ENCODE measurements at places on chromosomes 5 and 9. TPM values are rescaled to one million over a fixed set of nuclear protein-coding genes. Genes with fewer than 3 reads are reported as not detected.

- DNase-seq: no peak
Measured at GRCh38 chr9:68822596-68823165, 117.6 kb downstream of the PIP5K1B start.

BNC2 gene
- total RNA-seq: 20.7 TPM

DNA sequence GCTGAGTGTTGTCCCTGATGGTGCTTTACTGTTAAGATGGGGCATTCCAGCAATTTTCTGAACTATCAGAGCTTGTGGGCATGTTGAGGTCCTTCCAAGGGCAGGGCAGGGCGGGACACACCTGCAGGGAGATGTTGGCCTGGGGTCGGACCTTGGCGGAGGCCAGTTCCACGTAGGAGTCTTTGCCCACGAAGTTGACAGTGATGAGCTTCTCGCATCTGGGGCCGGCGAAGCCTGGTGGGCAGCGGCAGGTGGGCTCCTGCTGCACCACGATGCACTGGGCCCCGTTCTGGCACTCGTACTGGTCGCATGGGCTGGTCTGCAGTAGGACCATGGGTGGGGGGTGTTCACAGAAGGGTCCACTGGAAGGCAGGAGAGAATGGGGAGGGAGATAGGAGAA lies 106.4 kb upstream of the PANK3 start:
- DNase-seq: no peak

OR1L6 gene
- total RNA-seq: not detected

DNA sequence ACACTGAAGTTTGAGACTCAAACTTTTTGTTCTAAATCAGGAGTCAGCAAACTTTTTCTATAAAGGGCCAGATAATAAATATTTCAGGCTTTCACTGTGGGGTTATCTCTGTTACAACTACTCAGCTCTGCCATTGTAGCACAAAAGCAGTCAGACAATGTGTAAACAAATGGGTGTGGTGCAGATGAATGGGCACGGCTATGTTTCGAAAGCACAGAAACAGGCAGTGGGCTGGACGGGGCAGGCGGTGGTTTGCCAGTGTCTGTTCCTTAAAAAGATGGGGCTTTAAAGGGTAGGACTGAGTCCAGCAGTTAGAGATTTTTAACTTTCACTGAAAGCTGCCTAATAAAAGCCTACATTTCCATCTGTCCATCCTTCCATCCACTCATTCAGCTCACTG lies 48.9 kb downstream of the PFDN1 start:
- no peak for DNase-seq

DNA sequence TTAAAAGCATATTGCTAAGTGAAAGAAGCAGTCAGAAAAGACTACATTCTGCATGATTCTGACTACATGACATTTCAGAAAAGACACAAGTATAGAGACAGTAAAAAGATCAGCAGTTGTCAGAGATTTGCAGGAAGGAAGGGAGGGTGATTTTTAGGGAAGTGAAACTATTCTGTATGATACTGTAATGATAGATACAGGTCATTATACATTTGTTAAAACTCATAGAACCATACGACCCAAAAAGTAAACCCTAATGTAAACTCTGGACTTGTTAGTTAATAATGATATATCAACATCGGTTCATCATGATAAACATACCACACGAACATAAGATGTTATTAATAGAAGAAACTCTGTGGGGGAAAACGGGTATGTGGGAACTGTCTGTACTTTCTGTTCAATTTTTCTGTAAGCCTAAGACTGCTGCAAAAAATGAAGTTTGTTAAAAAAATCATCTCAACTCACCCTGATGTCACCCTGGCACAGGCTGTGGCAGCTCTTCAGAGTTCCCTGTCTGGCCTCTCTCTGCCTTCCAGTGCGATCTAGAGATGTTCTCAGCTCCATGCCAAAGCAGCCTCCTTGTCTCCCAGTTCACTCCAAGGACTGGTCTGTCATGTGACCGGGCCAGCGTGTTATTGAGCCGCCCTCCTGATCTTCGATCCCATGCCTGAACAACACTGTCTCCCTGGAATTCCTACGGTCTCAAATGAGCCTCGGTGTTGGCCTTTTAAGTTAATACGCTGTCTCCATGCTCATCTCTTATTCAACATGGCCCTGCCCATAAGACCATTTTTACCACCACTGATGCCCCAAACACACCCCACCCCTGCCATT lies 35.4 kb downstream of the PRLR start:
- DNase-seq: no peak

GRCh38 chr9:71944754-71945375 lies 33.4 kb downstream of the C9orf85 start:
- DNase-seq: no peak

TMEM215 gene
- not detected for total RNA-seq

PCA3 gene
- not detected for total RNA-seq

DNA sequence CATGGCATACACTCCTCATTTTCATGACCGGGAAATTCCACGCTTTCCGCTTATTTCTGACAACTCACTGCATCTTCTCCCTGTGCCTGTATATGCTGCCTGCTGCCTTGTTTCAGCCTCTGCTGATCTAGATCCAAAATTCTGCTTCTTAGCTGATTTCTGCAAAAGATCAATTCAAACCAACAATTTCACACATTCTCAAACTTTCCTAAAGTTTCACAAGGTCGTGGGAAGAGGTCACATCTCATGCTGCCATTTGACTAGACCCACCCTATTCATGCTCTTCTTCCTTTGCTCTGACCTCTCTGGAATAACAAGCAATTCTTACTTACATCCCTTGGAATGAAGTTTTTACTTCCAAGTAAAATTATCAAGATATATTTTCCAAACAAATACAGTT lies 84.5 kb downstream of the TMEM167A start:
- no peak for DNase-seq

- no peak for DNase-seq
Measured at GRCh38 chr5:119343766-119344165, 12.1 kb upstream of the TNFAIP8 start.

PTPRD gene
- total RNA-seq: not detected

GRCh38 chr9:75451505-75451904 lies 363.2 kb downstream of the OSTF1 start:
- no peak for DNase-seq

FOXE1 gene
- 48.5 TPM for total RNA-seq

CER1 gene
- not detected for total RNA-seq

FAM153A gene
- total RNA-seq: not detected

DNA sequence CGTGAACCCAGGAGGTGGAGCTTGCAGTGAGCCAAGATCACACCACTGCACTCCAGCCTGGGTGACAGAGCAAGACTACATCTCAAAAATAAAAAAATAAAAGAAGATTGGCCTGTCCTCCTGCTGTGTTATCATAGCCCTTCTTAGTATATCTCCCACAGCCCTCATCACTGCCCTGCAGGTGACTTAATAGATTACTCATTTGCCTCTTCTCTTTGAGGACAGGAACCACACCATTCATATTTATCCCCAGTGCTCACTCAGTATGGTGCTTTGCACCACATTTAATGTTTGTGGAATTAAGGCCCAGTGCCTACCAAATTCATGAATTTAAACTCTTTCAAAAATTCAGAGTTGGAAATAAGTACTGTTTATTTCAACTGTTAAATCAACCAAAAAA lies 10.3 kb downstream of the IDNK start:
- DNase-seq: no peak

DNA sequence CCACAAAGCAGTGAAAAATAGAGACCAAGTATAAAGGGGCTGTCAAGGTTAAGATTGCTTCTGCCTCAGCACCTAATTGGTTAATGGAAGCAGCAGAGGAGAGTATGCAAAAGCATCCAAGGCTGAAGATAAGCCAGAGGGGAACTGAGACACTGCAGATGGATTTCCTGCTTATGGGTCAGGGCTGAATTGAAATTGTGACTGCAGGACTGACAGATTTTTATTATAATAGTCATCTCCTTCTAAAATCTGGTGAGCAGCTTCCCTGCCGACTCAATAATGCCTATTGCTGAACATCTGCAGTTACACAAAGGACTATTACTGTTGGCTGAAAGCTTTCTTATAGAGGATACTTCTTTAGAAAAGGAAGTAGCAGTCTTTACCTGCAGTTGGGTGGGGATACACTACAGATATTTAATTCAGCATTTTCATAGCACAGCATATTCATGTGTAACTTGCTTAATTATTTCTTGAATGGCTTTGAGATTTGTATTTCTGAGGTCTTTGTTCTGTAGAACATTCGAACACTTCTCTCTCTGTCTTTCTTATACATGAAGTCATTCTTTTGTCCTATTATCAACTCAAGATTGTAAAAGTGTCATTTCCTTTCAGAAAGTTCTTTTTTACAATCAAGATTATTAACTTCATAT lies 363.0 kb upstream of the RIOK2 start:
- DNase-seq: peak; percentile 7

OR5C1 gene
- total RNA-seq: not detected

GRCh38 chr5:156543348-156544145 lies 216.6 kb downstream of the SGCD start:
- no peak for DNase-seq

MAST4 gene
- total RNA-seq: 6.8 TPM

DNA sequence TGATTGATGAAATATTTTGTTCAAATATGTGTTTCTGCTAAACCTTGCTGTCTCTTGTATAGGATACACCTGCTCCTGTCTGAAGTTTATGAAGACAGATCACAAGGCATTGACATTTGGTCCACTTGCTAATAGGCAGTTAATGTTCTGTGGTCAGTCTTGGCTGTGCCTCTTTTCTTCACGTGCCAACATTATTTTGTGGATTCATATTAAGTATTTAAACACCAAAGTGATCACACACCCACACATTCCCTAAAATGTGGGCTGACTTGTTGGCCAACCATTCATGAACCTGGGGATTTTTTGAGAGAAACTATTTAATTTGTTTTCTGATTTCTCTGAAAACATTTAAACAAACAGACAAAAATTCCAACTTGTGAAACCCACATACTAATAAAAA lies 33.7 kb downstream of the ZNF462 start:
- no peak for DNase-seq

DNA sequence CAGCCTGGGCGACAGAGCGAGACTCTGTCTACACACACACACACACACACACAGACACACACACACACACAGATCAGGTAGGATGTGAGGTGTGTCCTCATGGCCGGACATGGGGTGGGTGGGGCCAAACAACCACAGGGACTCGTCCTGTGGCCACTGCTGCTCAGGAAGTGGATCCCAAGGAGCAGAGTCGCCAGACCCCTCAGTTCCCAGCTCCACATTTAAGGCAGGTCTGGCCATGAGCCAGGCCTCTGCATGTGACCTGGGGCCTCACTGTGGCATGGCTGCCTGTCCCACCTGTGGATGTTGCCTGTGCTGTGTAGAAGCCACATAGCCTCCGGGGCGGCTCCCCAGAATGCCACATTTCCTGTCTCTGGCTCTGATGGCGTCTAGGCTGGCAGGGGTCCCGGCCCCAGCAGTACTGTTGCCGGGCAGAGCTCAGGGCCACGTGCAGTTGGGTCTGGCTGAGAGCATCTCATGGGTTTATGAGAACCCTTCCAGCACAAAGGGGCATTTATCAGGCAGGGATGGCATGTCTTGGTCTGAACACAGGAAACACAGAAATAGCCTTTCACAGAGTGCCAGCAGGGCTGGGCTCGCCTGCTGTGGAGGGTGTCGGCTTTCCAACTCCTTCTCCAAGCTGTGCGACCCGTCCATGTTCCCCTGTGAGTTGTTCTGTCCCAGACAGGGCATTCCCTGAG lies 9.9 kb upstream of the NINJ1 start:
- no peak for DNase-seq

GRCh38 chr9:72695365-72695764 lies 174.0 kb downstream of the TMC1 start:
- no peak for DNase-seq

CFAP90 gene
- not detected for total RNA-seq

DNA sequence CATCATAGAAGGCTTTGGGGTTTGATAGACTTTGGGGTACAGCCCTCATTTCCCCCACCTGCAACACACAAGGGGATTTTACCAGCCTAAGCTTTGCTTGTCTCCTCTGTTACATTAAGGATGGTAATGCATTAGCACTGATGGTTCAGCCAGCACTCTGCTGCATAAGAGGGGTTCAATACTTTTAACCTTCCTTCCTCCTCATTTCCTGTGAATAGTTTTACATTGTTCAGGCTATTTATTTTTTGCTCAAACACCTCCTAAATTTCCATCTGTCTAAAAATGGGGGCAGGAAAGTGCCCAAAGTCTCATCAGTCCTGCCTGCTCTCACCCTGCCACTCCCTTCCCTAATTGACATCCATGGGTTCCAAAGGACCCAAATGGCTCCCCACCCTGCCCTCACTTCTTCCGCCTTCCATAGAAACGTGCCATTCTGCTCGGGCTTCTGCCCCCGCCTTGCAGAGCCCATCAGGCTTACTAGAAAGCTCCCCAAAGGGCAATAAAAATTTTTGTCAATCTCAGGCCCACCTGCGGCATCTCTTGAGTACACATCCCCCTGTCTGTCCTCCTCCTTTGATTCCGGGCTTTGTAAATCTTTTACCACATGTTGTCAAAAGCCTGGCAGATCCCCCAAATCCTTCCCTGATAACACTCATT lies 239.5 kb upstream of the SLC24A2 start:
- no peak for DNase-seq

GRCh38 chr5:33046091-33046490 lies 335.0 kb downstream of the NPR3 start:
- DNase-seq: no peak

DNA sequence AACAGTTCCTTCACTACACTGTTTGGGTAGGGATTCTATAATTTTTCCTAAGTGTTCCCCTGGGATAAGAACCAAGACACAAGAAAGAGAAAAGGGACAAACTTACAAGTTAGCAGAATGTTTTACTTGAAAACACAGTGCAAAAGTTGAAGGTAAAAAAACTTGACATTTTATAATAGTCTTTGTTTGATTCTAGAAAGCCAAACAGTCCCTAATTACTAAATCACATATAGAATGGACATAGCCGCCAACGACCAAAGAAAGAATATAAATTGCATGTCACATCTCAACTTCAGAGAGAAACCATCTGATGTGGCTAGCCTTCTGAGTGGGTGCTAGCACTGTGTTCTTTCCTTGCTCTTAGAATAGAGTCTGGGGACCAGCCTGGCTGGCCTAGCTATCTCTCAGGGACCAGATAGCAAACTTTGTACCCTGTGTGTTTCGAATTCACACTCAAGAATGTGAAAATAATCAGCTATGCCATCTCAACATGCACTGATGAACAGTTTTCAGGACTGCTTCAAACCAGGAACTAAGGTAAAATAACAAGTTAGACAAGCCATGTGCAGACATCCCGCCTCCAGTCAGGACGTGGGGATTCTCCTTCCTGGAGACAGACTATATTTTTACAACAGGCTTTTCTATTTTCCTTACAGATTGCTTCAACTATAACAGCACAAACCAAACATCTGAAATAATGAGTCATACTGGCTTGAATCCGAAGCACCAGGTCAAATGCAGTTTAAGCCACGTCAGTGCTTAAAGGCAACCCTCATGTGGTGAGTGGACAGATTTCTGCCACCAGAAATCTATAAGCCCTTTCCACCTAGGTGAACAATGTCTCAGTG lies 53.7 kb downstream of the LHFPL2 start:
- DNase-seq: peak; percentile 98

- no peak for DNase-seq
Measured at GRCh38 chr5:35838370-35839042, 18.2 kb upstream of the IL7R start.

GRCh38 chr9:122498883-122499288 lies 11.7 kb upstream of the OR1J2 start:
- DNase-seq: peak; percentile 75
